ENCODE measurements at places on chromosomes 13 and 19.
A peak's percentile ranks its signal among the peaks of the same experiment; 100 is the strongest.

DNA sequence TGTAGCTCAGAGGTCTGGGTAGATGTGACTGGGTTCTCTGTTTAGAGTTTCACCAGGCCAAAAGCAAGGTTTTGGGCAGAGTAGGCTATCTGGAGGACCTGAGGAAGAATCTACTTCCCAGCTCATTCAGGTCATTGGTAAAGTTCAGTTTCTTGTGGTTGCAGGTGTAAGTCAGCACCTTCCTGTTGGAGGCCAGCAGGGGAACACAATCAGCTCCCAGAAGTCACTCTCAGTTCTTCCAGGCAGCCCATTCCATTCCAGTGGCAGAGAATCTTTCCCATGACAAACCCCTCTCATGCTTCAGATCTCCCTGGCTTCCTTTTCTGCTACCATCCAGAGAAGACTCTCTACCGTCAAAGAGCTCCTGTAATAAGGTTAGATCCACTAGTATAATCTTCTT lies 176.2 kb upstream of the UFM1 start:
- no peak for DNase-seq

DNA sequence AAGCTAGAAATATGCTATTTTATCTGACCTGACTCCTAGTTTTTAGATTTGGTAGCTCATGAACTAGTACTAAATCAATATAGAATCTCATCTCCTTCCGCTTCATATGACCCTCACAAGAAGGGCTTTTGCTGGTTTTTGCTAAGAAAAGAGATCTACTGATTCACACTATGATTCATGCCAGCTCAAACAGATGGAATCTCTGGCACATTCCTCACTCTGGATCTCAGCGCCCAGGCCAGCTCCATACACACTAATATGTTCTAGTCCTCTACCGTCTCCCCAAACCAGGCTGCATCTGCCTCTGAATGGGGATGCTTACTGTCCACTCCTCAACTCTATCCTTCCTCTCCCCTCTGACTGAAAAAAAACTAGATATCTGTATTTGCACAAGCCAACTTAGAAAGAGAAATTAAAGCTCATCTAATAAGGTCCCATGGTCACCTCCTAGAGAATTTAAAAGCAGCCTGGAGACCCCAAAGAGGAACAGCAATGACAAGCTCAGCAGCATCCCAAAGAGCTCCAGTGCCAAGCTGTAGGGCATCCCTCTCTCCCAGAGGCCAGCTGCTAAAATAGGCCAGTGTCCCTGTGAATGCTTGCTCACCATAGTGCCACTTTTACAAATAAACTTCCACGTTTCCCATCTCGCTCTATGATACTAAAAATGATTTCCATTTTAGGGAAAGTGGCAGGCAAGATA lies 74.9 kb downstream of the LHFPL6 start:
- no peak for DNase-seq

GRCh38 chr13:23105051-23105450 lies 75.7 kb upstream of the SGCG start:
- DNase-seq, result no peak

- DNase-seq, result no peak
These were observed 2.7 kb downstream of the ING1 start for GRCh38 chr13:110716247-110716515.

DNA sequence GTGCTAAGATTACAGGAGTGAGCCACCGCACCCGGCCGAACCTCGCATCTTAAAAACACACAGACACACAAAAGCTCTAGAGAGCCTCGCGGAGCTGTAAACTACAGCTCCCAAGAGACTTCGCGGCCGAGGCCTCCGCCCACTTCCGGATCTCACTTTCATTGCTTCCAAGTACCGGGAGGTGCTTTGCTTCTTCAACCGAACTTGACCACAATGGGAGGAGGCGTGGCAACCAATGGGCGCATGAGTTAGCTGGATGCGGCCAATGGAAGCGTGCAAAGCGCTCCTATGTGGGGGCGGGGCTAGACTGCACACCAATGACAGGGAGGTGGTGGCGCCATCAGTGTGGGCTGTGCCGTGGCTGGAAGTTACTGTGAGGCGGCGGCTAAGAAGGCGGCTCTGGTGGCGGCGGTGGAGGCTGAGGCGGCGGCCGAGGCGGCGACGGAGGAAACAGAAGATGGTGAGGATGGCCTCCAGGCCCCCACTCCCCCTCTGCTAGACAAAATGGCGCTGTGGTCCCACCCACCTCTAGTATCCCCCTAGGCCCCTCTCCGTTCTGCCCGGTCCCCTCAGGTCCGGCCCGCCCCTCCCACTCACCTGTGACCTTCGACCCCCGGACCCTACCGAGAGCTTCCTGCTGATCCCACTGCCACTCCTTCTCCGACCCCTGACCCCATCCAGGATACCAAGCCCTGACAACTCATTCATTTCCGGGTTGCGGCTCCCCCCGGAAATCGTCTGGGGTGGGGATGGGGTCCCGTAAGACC lies at the start of gene DDA1:
Gene DDA1 (plus strand): TSS at position 366 of the 767 bp plus-strand sequence. CDS start 92 bp downstream, at position 458.
- DNase-seq, result peak; percentile 89

GRCh38 chr13:34335014-34336007 lies 517.4 kb downstream of the RFC3 start:
- DNase-seq, result no peak

- DNase-seq, result no peak
These were observed 5.4 kb downstream of the LMTK3 start for GRCh38 chr19:48506138-48506733.

DNA sequence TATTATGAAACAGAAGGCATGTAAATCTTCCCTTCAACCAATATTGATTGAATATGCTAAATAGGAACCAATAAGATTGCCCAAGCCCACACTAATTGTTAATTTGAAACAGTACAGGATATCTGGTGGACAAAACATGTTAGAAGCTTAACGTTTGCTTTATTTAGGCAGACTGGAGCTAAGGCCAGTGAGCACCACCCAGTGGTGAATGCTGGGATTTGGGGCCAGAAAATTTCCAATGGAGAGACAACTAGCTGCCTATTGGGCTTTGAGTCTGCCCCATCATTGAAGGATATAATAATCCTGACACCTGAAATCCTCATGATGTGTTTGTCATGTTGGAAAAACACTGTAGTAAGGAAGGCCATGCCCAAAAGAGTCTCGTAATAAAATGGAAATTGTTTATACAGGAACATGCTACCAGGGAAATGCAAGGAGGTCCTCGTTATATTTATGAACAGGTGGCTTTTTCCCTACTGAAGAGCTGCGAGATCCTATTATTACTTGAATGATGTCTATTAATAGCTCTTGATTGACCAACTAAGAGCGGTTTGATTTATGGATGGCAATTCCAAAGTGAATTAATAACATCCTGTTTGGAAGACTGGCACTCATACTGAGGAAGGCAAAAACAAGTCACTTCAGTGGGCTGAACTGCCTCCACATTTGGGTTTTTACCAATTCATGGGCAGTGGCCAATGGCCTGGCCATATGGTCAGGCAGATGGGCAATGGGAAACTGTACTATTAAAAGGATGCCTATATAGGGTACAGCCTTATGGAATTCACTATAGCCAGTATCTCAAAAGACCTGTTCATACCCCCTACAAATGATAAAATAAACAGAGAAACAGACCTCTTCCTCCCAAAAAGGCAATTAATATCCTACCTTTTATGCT lies 8.7 kb downstream of the SIGLECL1 start:
- peak; percentile 19 for DNase-seq

DNA sequence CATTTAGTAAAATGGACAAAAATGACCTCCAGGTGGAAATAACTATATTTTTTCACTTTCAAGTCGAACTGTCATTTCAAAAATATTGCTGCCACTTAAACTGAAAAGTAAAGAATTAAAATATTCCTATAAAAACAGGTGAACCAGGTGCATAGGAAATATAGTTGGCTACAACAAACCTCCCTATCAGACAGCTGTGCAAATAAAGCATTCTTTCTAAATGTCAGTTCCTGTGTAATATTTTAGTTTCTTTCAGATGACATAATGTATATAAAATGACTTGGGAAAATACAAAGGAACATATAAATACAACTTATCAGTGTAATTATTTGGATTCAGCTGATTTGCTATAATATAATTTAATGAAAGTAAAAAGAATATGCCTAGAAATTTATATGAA lies 403.5 kb upstream of the GPC6 start:
- DNase-seq, result no peak

DNA sequence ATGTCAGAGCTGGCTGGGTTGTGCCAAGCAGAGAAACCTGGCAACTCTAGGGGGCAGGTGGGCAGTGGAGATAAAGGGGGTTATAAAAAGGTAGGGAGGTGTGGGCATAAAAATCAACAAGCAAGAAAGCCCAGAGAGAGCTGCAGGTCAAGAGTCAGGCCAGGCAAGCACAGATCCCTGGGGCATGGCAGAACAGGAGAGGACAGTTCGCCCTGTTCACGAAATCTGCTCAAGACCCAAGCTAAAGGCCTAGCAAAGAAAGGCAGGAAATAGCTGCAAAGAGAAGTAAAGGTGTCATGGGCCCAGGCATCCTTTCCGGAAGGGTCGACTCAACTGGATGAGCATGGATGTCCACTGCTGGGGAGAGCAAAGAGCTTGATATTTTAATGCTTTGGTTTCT lies 3.4 kb downstream of the MBNL2 start:
- no peak for DNase-seq

DNA sequence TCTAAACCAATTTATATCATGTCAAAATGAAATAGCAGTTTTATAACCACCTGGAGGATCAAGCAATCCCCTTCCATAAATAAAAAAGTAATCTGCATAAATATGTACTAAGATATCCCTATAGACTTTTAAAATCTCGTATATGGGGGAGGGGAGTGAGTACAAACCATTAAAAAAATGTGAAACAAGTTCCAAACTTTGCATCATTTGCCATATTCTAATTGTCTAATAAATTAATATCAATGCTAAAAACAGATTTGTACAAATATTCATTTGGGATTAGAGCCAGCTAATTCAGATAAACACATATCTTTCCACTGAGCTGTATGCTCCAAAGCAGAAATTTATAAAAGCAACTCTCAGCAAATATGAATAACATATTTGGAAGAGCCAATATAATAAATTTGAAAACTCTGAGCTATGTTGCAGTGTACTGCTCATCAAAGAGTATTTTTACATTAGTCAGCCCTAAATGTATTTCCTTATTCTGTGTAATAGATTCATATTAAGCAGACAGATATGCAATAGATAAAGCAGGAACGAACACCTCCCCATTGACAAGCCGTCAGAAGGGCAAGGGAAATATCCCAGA lies 970.2 kb downstream of the EFNB2 start:
- no peak for DNase-seq

DNA sequence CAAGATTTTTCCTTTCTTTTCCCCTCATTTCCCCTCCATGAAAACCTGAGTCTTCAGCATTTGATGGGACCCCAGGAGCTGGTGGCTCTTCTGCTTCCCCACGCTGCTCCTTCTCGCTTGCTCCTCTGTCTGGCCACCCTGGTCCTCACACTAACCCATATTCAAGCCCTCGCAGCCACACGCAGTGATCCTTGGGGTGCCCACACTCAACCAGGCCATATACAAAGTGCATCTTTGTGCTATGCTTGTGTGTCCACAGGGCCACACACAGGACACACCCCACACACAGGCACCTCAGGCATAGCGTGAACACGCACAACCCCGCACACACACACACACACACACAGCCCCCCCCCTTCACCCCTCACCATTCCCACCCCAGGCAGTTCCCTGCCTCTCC lies 132.1 kb downstream of the URI1 start:
- no peak for DNase-seq

DNA sequence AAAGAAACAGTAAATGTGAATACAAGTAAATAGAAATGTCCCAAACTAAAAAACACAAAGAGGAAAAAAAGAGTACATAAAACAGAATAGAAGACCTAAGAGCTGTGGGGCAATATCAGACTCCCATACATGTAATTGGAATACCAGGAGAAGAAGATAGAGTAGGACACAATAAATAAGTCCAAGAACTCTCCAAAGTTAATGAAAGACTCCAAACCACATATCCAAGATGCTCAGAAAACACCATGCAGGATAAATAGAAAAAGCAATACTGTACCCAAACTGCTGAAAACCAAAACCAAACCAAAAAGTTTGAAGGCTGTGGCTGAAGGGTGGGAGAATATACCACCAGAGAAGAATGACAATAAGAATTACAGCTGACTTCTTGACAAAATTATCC lies 18.3 kb downstream of the THSD1 start:
- no peak for DNase-seq

DNA sequence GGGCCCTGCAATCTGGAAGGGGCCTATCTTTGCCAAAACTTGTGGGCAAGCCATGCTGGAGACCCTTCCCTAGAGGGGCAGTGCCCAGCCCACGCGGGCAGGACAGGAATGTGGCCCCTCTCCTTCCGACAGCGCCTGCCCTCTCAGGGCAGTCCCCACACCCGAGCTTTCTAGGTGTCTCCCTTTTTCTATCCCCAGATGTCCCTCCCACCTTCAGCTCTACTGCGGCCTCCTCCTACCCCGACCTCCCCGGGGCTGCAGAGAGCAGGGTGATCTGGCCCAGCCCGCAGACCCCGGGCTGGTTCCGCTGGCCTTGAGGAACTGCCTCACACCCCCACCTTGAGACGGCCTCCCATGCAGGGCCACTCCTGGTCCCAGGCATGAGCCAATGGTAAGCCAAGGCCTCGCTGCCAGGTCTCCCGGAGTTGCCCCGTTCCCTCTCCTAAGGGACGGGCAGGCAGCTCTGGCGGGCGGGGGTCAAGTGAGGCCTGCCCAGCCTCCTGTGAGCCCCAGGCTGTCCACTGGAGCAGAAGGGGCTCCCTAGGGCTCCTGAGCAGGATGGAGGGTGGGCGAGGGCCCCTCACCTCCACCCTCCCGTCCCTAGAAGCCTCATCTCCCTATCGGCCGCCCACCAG lies 39.7 kb downstream of the KLF2 start:
- DNase-seq, result no peak

DNA sequence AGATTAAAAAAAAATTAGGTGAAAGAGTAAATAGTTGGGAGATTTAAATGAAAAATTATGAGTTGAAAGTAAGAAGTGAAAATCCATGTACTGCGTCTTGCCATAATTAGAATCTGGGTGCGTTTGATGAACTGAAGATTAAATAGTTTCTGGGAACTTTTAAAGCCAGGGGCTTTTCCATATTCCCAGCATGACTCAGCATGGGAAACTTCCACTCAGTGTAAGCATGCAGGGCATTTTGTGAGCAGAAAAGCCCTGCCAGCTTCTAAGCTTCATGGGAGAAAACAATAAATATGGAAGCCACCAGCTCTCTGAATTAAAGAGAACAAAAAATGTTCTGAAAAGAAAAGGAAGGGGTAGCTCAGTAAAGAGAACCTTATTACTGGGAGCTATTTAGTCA lies 62.0 kb upstream of the EDNRB start:
- DNase-seq, result no peak

- no peak for DNase-seq
These were observed 1.9 kb downstream of the C2CD4C start for GRCh38 chr19:406971-407510.

GRCh38 chr13:87894059-87894458 lies 222.9 kb downstream of the SLITRK5 start:
- no peak for DNase-seq

All from stimulated activated CD4-positive, alpha-beta T cell treated with anti-CD3 and anti-CD28 coated beads, Interleukin-1b, Interleukin-23, amount 100 ng/mL, for 4 hours (primary cell).